ENCODE measurements at places on chromosomes 1 and 21.

DNA sequence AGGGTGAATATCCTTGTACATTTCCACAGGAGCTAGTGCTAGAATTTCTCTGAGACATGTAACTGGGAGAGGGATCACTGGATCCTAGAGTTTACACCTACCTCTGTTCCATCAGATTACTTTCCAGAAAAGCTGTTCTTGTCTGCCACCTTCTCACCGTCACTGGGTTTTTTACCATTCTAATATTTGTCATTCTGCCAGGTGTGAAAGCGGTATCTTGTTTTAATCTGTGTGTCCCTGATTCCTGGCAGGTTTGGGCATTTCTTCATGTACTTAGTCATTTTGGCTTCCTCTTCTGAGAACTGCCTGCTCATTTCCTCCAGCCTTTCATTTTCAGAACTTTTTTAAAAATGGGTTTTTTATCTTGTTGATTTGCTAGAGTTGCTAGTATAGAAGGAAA, 5.1 kb downstream of the PMF1 start:
- peak; percentile 75 for DNase-seq

DNA sequence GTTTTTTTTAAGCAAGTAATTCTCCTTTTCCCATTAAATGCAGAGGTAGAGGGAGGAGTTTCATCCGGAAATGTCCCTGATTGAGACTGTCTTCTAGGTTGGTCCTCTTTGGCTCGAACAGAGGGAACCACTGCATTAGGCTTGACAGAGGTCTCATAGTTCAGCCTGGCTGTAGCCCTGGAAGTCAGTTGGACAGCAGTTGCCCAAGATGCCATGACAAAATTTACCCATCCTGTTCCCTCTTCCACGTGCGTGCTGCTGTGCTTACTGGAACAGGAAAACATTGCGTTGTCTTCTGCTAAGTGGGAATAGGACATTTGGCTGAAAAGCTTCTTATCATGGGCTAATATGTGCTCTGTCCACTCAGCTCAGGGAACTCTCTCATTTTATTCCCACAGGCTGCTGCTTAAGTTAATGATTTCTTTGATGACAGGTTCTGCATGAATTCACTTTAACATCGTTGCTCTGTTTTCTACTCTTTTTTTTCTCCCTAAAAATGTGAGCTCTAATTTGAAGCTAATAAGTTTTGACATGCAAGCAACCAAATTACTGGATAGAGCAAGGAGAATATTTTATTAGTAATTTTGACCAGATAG, 18.0 kb downstream of the KCNK1 start:
- DNase-seq: no peak

DNA sequence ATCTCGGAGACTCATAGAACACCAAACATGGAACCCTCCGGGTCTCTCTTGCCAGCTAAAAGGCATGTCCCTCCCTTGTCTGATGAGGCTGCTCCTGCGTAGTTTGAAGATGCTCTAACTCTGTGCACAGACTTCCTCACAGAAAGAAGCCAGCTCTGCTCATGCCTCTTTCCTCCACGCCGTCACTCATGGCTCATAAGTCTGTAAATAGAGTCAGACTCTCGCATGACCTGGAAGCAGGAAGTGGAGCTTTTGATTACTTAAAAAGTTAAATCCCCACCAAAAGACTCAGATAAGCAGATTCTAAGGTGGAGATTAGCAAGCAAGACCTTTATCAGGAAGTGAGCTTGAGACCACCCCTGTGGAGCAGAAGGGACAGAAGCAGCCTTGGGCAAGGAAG, 171.6 kb downstream of the TRIM33 start:
- no peak for DNase-seq

- DNase-seq: no peak
Measured at GRCh38 chr1:184908506-184908905, 65.8 kb downstream of the NIBAN1 start.

DNA sequence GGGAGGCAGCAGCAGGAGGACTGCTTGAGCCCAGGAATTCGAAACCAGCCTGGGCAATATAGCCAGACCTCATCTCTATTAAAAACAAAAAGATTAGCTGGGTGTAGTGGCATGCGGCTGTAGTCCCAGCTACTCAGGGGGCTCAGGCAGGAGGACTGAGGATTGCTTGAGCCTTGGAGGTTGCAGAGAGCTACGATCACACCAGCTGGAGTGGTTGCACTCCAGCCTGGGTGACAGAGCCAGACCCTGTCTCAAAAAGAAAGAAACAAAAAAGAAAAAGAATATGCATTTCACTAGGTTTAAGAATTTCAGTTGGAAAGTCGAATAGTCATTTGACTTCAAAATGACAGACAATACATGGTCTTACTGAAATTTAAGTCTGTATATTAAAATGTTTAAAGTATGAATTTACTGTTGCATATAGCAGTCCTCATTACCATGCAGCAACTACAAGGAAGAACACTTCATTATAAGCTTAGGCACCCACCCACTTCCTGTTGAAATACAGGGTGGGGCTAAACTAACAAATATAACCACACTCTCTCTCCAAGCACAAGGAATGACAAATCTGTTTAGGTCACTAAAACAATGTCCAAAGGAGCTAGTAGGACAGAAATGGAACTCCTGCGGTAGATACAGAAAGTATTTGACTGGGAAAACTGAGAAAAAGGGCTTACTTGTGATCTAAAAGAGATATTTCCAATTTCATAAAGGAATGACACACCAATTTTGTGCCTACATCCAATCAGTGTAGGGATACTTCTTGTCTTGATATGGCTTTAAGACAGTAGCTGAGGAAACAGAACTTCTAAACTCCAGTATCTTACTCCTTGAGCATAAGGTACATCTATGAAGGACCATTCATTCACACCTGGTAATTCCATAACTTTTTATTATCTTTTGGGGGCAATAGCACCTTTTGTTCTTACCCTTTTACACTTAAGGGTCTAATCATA, 44.1 kb downstream of the GPR3 start:
- peak; percentile 66 for DNase-seq

DNA sequence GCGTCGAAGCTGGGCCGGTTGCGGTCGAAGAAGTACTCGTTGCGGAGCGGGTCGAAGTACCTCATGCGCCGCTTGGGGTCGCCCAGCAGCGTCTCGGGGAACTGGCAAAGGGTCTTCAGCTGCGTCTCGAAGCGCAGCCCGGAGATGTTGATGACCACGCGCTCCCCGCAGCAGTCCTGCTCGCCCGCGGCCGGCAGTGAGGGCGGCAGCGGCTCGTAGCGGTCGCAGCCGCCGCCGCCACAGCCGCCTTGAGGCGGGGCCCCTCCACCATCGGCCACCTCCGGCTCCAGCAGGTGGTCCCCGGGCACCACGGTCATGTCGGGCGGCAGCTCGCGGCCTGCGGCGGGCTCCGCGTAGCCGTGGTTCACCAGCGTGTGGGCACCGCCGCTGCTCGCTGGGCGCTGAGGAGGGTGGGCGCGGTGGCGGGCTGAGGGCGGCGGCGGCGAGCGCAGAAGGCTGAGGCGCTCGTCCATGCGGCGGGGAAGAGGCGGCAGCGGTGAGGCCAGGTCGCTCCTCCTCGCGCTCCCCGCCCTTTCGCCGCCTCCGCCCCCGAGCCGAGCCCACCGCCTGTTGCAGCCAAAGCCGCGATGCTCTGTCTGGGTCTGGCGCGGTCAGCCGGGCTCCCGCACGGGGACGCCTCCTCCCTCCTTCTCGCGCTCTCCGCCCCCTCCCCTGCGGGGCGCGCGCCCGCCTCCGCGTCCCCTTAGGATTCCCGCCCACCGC, at the start of gene KCNA3:
KCNA3 (minus strand) TSS at position 604 of the 723 bp plus-strand sequence; CDS start at position 473, 131 bp downstream.
- DNase-seq: no peak

- no peak for DNase-seq
Measured at GRCh38 chr1:73475316-73475870, 722.6 kb downstream of the LRRIQ3 start.

GRCh38 chr1:153804112-153804511, 28.9 kb downstream of the SLC27A3 start:
- DNase-seq: no peak

DNA sequence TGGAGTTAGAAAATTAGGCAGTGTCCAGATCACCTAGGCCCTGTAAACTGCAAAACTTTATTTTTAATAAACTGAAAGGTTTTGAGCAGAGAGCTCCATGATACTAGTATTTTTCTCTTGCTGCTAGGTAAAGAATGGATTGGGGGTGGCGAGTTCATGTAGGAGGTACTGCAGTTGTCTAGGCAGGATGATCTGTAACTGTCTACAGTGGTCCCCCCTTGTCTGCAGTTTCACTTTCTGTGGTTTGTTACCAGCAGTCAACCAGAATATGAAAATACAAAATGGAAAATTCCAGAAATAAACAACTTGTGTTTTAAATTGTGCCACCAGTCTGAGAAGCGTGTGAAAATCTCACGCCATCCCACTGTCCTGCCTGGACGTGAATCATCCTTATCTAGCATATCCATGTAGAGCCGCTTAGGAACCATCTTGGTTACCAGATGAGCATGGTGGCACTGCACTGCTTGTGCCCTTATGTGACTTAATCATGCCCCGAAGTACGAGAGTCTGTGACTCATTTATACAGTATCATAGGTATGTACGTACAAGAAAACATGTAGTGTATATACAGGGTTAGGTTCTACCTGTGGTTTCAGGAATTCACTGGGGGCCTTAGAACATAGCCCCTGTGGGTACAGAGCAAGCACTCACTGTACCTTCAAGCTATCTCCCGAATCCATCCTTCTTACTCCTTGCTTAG, 94.2 kb downstream of the AHCTF1 start:
- DNase-seq: peak; percentile 8

- DNase-seq: no peak
Measured at GRCh38 chr21:26844258-26845065, 747 bp downstream of the ADAMTS1 start.

GRCh38 chr1:15409388-15410222, at the start of gene EFHD2:
TSS of gene EFHD2 (plus strand) at chr1:15409888. CDS start at chr1:15409972, 84 bp downstream.
- DNase-seq: no peak

GRCh38 chr1:2470290-2471158, 5.6 kb upstream of the PLCH2 start:
- no peak for DNase-seq

- DNase-seq: peak; percentile 77
Measured at GRCh38 chr1:152052606-152053005, 15.8 kb upstream of the S100A11 start.

GRCh38 chr21:42794551-42794950, 84.8 kb downstream of the WDR4 start:
- DNase-seq: no peak

- no peak for DNase-seq
Measured at GRCh38 chr1:32874860-32875752, 4.4 kb upstream of the FNDC5 start.

GRCh38 chr1:89927049-89927448, 67.9 kb upstream of the ZNF326 start:
- no peak for DNase-seq

DNA sequence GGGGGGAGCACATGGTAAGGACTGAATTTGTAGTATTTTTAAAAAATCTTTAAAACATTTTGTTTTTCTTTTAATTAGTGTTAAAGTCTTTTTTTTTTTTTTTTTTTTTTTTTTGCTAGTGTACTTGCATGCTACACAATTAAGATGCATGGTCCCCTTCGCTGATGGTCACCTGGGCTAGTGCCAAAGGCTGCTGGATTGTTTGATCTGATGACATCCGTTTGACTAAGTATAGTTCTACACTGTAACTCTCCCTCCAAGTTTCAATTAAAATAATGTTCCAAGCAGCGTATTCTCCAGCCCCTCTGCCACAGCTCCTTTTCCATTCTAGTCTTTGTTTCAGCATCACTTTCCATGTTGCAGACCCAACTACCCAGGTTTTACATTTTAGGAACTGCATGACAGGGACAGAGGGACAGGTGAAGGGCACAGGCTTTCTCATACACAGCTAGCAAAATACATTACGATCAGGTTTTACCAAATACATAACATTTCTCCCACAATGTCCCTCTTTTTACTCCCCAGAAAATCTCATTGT, 852 bp upstream of the RAVER2 start:
- no peak for DNase-seq

DNA sequence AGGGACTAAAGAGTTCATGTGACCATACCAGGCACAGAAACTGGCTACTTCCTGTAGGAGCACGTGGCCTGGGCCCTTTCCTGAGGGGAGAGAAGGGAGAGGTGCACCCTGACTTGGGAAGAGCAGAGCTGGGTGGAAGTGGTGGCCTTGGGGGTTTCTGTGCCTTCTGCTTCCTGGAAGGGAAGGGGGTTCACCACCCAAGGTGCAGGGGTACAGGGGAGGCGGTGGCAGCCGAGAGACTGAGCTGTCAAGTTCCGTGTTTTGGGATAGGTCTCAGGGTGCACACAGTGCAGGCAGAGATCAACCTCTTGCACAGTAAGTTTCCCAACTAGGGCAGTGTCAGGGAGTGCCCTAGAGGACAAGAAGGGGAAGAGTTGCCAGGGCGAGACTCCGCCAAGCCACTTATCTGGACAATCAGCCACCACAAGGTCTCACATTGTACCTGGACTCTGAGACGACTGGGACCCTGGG, 10.1 kb downstream of the HECTD3 start:
- DNase-seq: no peak

- DNase-seq: no peak
Measured at GRCh38 chr1:221908573-221908972, 166.7 kb upstream of the DUSP10 start.

DNA sequence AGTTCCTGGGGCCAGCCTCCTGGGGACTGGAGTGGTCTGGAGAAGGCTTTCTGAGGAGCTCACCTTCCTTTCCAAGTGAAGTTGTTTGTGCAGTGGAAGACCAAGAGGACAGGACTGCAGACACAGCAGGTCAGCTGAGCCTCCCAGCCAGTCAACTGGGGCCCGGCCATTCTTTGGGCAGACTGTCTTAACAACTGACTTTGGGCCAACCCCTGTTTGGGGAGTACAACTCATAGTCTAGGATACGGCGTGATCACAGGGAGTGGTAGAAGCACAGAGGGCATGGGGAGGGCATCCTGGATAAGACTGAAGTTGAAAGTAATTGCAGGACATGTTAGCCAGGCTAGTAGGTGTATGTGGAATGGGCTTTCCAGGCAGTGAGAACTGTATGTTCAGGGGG, 50.3 kb downstream of the PGM1 start:
- DNase-seq: no peak
